Fibroblast of skin of right quadriceps (primary cell): ENCODE measurements at places on chromosomes 13 and 19.

GRCh38 chr13:85879014-85879413, 79.8 kb upstream of the SLITRK6 start:
- no peak for DNase-seq

GRCh38 chr19:48818234-48818820, 7.5 kb upstream of the BCAT2 start:
- DNase-seq = no peak

GRCh38 chr13:101454767-101455166, 2.3 kb downstream of the ITGBL1 start:
- peak; percentile 49 for DNase-seq

- no peak for DNase-seq
Measured at GRCh38 chr19:10228393-10228792, 2.7 kb downstream of the S1PR2 start.

GRCh38 chr19:37128821-37129177, 43.7 kb downstream of the ZNF585A start:
- DNase-seq = no peak

GRCh38 chr13:50222569-50223332, 207.5 kb downstream of the KCNRG start:
- DNase-seq = peak; percentile 72

- no peak for DNase-seq
Measured at GRCh38 chr13:22014469-22014868, 343.6 kb downstream of the FGF9 start.

GRCh38 chr19:18860302-18860700, 28.5 kb downstream of the UPF1 start:
- no peak for DNase-seq

DNA sequence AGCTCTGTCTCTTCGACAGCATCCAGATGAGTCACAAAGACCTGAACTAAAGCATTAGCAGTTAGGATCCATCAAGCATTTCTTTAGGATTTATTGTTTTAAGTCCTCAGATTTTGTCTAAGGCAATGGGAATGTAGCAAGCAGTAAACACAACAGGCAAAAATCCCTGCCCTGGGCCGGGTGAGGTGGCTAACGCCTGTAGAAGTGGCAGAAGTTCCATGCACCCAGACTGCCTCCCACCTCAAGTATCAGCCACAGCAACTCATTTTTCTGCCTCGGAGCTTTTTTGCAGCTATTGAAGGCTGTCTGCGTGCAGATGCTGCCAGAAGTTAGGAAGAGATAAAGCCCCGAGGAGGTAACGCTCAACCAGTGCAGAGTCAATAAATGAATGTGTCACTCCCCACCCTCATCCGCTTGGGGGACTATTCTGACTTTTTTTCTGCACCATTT, 47.1 kb upstream of the MRI1 start:
- peak; percentile 15 for DNase-seq

GRCh38 chr13:44068737-44069136, 189.0 kb downstream of the LACC1 start:
- peak; percentile 72 for DNase-seq

- no peak for DNase-seq
Measured at GRCh38 chr13:30037306-30037705, 186.9 kb upstream of the UBL3 start.

DNA sequence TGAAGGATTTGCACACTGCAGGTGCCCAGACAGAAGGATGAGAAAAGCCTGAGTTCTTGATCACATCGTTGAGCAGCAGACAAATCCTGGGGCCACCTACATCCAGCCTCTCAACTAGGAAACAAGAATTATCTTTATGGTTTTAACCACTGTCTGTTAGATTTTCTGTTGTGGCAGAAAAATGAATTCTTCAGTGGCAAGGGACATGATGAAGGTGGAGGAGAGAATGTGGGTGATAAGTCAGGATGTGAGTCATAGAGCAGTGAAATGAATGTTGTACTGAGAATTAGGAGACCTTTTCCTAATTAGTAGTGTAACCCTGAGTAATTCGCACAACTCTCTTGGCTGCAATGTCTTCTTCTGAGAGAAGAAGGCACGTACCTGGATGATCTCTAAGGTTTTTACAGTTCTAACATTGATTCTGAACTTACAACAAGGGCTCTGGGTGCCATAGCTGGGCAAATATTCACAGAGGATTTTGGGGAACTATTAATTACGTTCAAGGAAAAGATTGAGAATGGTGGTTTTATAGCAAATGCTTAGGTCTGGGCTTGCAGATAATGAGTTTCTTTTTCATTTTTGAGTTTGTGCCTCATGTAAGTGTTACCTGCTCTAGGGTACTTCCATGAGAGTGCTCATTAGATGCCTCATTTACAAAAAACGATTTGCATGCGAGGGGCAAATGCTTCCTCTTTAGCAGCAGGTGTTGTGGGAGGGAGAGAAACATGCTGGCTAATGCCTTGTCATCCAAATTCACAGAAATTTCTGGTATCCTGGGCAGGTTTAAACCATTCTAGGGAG, 111.0 kb upstream of the KL start:
- DNase-seq = peak; percentile 64

GRCh38 chr19:51000426-51000825, 978 bp downstream of the KLK8 start:
- DNase-seq = no peak

DNA sequence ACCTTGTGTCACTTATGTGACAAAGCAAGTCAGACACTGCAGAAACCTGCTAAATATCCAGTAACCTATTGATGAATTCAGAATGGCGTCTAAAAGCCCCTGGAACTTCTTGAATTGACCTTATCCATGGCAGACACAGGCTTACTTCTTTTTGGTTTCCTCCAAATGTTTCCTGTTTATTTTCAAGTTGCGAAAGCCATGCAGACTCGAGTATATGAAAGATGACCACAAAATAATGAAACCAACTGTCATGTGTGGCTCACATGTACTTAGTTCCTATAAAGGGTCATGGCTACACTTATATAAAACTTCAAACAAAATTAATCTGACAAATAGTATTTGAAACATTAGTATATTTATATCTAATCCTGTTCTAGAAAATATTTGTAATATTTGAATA, 113.1 kb upstream of the FNDC3A start:
- no peak for DNase-seq

GRCh38 chr19:53904909-53905308, 4.2 kb upstream of the CACNG7 start:
- no peak for DNase-seq

- DNase-seq = no peak
Measured at GRCh38 chr19:4516939-4517300, 1.4 kb downstream of the PLIN4 start.

GRCh38 chr13:68185444-68186141, 955.5 kb upstream of the PCDH9 start:
- DNase-seq = peak; percentile 7

- DNase-seq = no peak
Measured at GRCh38 chr19:28519218-28519779, 693.7 kb downstream of the UQCRFS1 start.

DNA sequence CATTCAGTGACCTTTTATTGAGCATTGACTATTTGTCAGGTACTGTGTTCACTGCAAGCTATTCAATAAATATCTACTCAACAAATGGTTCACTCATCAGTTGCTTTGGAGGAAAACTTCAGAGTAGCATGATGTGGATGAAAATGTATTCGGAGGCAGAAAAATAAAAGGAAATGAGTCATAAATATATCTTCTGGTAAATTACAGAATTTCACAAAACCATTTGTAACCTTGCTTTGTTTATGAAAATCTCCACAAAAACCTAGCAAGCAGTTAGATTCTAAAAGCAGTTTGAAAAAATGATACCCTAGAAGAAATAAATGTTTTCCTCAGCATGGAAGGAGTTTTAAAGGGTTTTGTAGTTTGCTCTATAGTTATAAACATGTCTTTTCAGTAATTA, 399.6 kb downstream of the LMO7 start:
- DNase-seq = no peak

DNA sequence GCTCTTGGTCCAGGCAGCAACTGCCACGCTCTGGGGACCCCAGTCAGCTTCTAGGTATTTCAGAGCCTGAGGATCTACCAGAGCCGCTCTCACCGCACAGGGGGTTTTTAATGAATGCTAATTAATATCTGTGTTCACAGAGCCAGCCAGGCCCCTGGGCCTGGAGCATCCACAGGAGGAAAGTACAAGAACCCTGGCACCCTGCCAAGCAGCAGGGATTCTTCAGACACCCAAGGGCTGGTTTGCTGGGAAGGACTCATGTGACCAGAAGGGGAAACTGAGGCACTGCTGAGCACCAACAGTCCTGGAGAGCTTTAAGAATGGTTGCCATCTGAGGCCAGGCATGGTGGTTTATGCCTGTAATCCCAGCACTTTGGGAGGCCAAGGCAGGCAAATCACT, 38.0 kb upstream of the ADGRE5 start:
- DNase-seq = no peak

DNA sequence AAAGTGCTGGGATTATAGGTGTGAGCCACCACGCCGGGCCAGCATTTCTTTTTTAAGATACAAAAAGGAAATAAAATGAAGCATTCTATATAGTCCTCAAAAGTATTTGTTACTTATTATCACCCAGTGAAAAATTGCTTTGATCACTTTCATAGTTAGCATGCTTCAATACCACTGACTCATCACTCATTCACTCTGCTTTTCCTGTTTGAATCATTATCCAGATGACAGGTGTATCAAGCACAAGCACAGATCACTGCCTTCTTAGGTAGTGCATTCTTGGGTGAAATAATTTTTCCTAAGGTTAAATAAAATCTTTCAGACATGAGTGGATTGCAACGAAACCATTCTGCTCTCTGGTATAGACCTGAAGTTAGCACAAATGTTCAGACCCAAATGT, 35.8 kb upstream of the SPART start:
- DNase-seq = no peak

- DNase-seq = no peak
Measured at GRCh38 chr13:33196767-33197166, 88.8 kb downstream of the STARD13 start.

DNA sequence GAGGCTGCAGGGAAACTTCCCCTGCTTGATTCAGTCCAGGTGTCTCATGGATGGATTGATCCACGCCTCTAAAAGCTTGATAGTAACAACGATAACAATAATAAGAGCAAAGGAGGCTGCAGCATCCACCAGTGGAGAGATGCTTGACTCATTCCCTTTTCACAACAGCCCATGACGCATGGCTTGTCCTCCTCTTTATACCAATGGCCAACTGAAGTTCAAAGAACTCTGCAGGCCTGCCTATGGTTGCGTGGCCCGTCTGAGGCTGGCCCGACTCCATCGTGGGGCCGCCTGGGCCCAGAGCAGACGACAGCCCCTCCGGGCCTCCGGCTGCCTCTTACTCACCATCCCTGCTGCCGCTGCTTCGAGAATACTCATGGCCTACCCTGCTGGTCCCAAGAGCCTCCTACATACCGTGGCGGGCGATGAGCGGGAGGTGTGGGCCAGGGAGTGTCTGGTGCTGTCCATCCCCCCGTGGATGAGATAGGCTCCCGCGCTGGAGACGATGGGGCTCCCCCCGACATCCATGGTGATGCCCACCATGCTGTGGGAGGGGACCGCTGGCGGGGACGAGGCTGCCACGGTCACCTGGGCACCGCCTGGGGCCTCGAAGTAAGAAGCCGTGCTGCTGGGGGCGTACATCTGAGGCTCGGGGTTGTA, 61.8 kb upstream of the RANBP3 start:
- no peak for DNase-seq

- no peak for DNase-seq
Measured at GRCh38 chr13:28316836-28317235, 178.1 kb downstream of the FLT1 start.

- DNase-seq = peak; percentile 91
Measured at GRCh38 chr19:1747285-1748114, 5.8 kb upstream of the ONECUT3 start.

DNA sequence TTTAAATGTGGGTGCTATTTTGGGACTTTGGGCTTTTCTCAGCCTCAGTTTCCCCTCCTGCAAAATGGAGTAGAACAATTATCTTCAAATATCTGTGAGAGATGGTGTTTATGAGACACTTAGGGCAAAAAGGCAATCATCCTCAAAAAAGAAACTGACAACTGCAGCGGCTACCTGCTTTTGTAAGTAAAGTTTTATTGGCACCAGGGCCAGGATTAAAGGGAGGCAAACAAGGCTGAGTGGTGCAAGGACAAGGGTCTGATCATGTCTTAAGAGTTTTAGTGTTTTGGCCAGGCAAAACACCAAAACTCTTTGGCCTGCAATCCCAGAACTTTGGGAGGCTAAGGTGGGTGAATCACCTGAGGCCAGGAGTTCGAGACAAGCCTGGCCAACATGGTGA, 1.3 kb upstream of the MAST3 start:
- DNase-seq = no peak

DNA sequence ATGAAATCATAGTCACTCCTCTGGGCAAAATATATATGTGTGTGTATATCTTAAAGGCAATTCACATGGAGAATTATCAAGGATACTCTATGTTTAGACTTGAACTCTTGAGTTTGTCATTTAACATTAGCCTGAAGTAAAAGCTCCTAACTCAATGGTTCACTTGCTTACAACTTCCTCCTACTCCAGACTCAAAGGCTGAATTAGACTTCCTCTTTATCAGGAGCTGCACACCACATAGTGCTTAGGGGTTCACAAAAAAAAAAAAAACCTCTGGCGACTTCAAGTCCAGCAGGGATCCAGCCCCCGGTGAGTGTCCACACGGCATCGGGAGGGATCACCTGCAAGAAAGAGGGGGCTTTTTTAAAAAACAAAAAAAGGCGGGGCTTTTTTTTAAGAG, 68.2 kb upstream of the LSM14A start:
- DNase-seq = no peak

DNA sequence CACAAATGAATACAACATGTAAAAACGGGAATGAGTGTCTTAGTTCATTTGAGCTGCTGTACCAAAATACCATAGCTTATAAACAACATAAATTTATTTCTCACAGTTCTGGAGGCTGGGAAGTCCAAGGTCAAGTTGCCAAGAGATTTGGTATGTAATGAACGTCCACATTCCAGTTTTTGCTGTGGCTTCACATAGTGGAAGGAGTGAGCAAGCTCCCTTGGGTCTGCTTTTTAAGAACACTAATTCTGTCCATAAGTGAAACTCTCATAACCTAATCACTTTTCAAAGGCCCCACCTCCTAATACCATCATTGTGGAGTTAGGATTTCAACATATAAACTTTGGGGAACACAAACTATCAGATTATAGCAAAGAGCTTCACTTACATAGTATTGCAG, 1189.6 kb downstream of the PCDH9 start:
- peak; percentile 9 for DNase-seq

DNA sequence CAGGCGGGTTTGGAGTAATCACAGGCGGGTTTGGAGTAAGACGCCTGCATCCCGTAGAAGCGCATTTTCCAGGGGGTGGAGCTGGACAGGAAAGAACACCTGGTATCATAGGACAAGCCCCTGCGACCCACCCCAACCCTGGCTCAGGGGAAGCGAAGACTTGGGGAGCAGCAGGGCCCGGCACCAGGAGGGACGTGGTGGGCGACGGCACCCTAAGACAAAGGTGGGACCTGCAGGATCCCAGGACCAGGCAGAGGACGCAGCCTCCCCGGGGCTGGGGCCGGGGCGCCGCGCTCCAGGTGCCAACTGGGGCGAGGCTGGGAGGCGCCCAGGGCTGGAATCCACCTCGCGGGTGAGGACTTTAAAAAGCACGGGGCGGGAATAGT, 520 bp downstream of the ZNF600 start:
- DNase-seq = no peak

GRCh38 chr13:112867301-112867711, 101.7 kb upstream of the MCF2L start:
- DNase-seq = no peak

- DNase-seq = no peak
Measured at GRCh38 chr19:49861541-49862378, 5.6 kb downstream of the PNKP start.
